ENCODE measurements at places on chromosomes 5 and 9. TPM values are rescaled to one million over a fixed set of nuclear protein-coding genes. Genes with fewer than 3 reads are reported as not detected.
A peak's percentile ranks its signal among the peaks of the same experiment; 100 is the strongest.

- DNase-seq: no peak
- no peak overlapping the region for H3K4me3 ChIP-seq
- no peaks in the 10 kb centered on the region for H3K36me3 ChIP-seq
- no peak overlapping the region for H3K27ac ChIP-seq
- no peaks in the 10 kb centered on the region for H3K4me1 ChIP-seq
Measured at GRCh38 chr5:170360709-170361108, 28.5 kb downstream of the KCNMB1 start.

- no peaks in the 10 kb centered on the region for H3K36me3 ChIP-seq
- DNase-seq: no peak
- no peaks in the 10 kb centered on the region for H3K4me1 ChIP-seq
- H3K4me3 ChIP-seq: no peak overlapping the region
- H3K27ac ChIP-seq: no peak overlapping the region
Measured at GRCh38 chr5:153460421-153460820, 30.0 kb upstream of the GRIA1 start.

- no peak for DNase-seq
- H3K27ac ChIP-seq: no peak overlapping the region
- no peak overlapping the region for H3K4me3 ChIP-seq
Measured at GRCh38 chr5:68478301-68479095, 262.9 kb downstream of the PIK3R1 start.

DNA sequence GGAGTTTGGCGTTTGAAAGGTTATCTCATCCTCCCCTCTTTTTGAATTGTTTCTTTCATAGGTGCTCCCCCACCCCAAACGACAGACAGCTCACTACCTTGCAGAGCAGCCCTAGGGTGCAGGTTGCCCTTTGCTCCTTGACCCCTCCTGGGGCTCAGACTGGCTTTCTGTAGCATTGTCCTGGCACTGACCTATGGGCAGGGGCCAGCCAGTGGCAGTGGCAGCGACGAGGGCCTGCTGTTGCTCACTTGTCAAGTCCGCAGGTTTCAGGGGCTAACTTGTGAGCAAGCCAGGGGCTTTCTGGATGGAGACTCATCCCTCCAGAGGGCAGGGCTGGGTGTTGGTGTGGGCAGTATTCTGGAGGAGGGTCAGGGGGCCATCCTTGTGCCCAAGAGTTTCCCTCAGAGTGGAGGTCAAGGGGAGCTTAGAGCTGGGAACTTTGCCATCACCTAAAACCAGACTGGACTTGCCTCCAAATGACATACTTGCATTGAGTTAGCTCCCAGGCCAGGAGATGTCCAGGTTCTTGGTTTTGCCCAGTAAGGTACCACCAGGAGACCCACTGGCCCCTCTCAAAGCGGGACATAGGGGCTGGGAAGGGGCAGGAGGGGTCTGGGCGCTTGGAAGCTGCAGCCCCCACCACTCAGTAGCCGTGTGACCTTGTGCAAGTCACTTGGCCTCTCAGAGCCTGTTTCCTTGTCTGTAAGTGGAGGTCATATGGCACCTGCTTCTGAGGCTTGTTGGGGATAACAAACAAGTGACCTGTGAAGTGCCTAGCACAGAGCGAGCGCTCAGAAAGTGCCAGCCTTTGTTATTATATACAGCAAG lies 53.5 kb upstream of the CDKN2AIPNL start:
- peak overlapping the region; percentile 82 for H3K4me3 ChIP-seq
- no peak for DNase-seq
- peaks cover 1% of the 10 kb centered on the region for H3K27me3 ChIP-seq
- H3K4me1 ChIP-seq: peaks cover 10% of the 10 kb centered on the region
- H3K27ac ChIP-seq: peak overlapping the region; percentile 60
- H3K36me3 ChIP-seq: no peaks in the 10 kb centered on the region

DNA sequence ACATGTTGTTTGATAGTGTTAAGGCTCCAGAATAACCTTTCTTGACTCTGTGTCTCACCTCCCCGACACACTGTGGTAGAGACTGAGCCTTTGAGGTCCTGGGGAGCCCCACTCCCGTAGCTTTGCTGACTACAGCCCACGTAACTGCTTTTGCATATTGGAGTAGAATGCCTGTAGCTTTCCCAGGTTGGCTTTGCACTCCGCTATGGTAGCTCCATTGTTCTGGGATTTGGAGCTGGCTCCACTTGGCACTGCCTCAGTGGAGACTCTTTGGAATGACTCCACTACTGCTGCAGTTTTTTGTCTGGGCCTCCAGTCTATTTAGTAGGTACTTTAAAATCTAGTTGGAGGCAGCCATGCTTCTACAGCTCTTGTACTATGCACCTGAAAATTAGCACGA lies 56.2 kb upstream of the ANXA1 start:
- no peak overlapping the region for H3K4me3 ChIP-seq
- no peak overlapping the region for H3K27ac ChIP-seq
- H3K27me3 ChIP-seq: peaks cover 6% of the 10 kb centered on the region
- DNase-seq: no peak
- peaks cover 1% of the 10 kb centered on the region for H3K36me3 ChIP-seq

DNA sequence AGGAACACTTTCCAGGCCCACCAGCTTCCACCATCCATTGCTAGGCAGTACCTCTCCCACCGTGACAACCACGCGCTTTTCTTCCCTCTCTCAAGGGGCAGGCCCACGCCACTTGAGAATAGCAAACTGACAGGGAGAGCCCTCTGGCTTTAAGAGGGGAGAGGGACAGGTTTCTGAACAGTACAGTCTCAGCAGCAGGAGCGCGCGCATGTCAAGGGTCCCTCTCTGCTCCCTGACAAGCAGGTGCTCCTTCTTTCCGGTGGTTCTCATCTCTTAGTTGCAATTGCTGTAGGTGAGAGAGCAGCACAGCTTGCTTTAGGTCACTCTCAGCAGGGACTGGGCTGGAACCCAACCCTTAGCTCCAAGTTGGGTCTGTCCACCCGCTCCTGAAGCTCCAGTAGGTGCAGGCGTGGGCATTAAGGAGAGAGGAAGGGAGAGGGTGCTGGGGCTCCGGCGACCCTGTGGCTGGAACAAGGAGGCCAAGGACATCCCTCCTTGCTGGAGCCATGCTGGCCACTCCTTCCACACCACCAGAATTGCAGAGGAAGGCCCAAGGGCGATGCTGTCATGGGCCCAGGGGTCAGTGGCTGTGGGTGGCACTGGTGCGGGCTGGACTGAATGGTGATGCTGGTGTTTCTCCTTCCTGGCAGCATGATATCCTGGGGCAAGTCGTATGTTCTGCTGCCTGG lies 9.0 kb upstream of the PHF2 start:
- peak overlapping the region; percentile 89 for H3K4me3 ChIP-seq
- H3K27me3 ChIP-seq: no peaks in the 10 kb centered on the region
- peaks cover 11% of the 10 kb centered on the region for H3K36me3 ChIP-seq
- no peak for DNase-seq
- peaks cover 9% of the 10 kb centered on the region for H3K4me1 ChIP-seq

DNA sequence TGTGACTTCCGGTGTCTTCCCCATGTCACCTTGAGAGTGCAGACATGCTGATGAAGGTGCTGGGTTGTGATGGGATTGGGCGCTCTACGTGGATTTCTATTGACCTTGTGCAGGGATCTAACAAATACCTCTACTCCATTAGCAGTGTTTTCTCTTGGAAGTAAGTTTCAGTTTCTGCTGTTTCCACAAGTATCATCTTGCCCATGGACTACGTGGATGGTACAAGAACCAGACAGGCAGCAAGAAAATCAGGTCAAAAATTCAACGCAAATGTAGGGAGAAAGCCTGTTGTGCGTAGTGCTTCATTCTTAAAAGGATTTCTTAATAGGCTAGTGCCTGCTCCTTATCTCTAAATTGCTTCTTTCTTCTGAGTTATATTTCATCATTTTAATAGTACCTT lies 60.8 kb downstream of the AOPEP start:
- H3K4me3 ChIP-seq: no peak overlapping the region
- peaks cover 4% of the 10 kb centered on the region for H3K4me1 ChIP-seq
- no peaks in the 10 kb centered on the region for H3K27me3 ChIP-seq
- H3K27ac ChIP-seq: no peak overlapping the region
- no peak for DNase-seq

GRCh38 chr5:178069909-178070308 lies 43.4 kb upstream of the N4BP3 start:
- no peak overlapping the region for H3K27ac ChIP-seq
- H3K27me3 ChIP-seq: peaks cover 10% of the 10 kb centered on the region
- peak; percentile 53 for DNase-seq
- peaks cover 9% of the 10 kb centered on the region for H3K4me1 ChIP-seq
- H3K4me3 ChIP-seq: no peak overlapping the region

Gene PCDHGB1
- not detected for total RNA-seq

Gene PRR16
- not detected for total RNA-seq

Gene MARCOL
- not detected for total RNA-seq

Gene YIPF5
- total RNA-seq: 36.6 TPM
